CD4-positive, alpha-beta T cell treated with Interleukin-1 beta for 1 hour (primary cell): ENCODE measurements at places on chromosomes 5 and 9.

GRCh38 chr5:145872486-145872885 lies 328 bp downstream of the GRXCR2 start:
- DNase-seq: no peak

- DNase-seq: no peak
Observed at GRCh38 chr5:169020102-169020501, 280.8 kb downstream of the SLIT3 start.

DNA sequence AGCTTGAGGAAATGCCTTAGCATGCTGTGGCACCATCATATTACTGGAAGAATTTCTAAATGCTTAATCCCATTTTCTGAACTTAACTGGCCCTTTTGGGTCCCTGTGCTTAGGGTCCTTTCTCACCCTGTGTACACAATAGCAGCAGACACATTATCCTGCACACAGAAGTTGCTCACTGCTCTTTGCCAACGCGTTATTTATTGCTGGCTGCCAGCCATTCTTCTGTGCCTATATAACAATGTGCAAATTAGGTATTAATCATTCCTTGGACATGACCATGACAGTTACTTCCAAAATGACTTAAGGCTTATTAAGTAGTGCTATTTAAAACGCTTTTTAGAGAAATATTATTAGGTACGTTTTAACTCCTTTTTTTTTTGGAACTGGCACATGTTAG lies 134.7 kb downstream of the FBN2 start:
- no peak for DNase-seq

DNA sequence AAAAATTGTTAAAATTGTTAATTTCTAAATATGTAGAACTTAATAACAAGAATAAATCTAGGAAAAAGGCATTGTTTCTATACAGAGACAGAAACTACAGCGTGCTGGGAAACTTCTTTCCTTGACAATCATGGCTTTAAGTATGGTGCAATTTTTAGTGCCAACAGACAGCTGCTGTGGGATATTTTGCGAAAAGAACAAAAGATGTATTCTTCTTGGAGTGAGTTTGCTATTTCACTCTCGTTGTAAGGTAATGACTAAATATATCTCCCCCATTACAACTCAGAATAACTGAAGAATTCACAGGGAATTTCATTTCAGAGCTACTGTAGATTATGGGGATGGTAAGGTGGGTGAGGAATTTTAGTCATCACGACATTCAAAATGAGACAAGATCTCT lies 2055.0 kb upstream of the ACO1 start:
- DNase-seq: no peak

- DNase-seq: no peak
Observed at GRCh38 chr9:97419309-97419867, 7.5 kb downstream of the TDRD7 start.

- no peak for DNase-seq
Observed at GRCh38 chr5:17890501-17890900, 256.2 kb downstream of the TAF11L14 start.
